ENCODE measurements at places on chromosomes 4 and X.

DNA sequence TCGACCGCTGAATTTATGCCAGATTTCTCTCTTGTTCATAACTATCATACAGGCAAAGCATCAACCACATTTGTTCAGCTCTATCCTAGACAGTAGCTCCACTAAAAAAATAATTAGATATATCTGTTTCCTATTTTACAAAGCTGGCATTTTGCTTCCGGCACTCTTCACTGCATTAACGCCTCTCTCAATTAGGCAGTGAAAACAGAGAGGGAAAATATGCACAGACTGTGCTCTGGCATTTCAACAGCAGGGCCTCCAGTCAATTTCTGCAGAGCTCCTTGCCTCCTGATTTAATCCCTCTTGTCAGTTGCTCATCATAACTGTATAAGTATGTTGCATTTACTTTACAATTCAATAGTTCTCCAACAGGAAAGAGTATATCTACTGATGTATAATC lies 666.9 kb upstream of the INTU start:
- no peak for DNase-seq

DNA sequence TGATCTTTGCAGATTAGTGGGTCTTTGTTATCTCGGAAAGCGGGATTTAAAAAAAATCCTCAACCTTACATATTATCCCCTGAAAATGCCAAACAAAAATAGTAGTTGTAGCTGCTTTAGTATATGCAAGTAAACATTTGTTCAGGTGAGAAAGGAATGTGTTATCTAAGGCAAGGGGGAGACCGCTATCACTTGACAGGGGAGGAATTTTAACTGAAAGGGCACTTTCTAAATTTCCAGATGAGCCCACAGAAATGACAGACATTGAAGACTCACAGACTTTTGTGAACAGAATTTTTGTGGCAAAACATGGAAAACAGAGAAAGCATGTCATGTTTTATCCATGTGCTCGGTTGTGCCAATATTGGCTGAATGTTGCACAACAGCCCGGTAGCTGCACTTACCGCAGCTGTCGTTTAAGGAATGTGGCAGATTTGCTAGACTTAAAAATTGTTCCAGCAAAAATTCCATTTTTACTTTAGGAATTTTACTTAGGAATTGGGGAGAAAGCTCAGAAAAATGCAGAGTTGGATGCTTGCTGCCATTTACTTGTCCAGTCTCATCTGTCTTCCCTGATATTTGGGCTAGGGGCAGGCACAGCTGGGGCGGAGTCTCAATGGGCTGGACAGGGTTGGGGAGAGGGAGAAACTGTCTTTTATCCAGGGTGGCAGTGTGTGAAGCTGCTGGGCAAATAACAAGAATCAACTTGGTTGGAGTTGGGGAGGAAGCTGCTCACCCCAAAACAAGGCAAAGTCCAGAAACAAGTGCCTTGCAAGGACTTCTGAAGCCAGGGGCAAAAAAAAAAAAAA lies 94.6 kb upstream of the RPS6KA3 start:
- no peak for DNase-seq

DNA sequence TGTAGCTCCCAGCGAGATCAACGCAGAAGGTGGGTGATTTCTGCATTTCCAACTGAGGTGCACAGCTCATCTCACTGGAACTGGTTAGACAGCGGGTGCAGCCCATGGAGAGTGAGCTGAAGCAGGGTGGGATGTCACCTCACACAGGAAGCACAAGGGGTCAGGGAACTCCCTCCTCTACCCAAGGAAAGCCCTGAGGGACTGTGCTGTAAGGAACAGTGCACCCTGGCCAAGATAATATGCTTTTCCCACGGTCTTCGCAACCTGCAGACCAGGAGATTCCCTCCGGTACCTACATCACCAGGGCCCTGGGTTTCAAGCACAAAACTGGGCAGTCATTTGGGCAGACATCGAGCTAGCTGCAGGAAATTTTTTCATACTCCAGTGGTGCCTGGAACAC lies 216.4 kb upstream of the TET2 start:
- DNase-seq = no peak

GRCh38 chr4:19945501-19945900 lies 306.2 kb upstream of the SLIT2 start:
- DNase-seq = no peak

- DNase-seq = no peak
Measured at GRCh38 chr4:89251396-89251795, 56.2 kb downstream of the GPRIN3 start.

DNA sequence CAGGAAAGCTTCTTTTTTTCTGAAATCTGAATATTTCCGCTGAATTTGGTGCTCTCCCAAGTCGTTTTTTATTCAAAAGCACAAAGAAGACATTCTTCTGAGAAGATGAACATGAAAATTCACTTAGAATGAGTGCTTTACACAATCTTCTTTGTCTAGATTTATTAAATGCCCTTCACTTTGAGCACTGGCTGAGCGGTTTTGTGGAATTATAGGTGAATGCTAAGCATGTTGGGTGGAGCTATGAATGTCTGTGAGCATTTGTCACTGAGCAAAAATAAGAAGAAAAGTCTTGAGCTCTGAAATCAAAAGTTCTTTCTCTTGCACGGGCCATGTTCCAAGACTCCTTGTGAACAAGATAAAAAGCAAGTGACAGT lies 13.1 kb downstream of the GASK1B start:
- no peak for DNase-seq

GRCh38 chrX:151704041-151704663 lies 8.9 kb downstream of the PRRG3 start:
- DNase-seq = no peak

DNA sequence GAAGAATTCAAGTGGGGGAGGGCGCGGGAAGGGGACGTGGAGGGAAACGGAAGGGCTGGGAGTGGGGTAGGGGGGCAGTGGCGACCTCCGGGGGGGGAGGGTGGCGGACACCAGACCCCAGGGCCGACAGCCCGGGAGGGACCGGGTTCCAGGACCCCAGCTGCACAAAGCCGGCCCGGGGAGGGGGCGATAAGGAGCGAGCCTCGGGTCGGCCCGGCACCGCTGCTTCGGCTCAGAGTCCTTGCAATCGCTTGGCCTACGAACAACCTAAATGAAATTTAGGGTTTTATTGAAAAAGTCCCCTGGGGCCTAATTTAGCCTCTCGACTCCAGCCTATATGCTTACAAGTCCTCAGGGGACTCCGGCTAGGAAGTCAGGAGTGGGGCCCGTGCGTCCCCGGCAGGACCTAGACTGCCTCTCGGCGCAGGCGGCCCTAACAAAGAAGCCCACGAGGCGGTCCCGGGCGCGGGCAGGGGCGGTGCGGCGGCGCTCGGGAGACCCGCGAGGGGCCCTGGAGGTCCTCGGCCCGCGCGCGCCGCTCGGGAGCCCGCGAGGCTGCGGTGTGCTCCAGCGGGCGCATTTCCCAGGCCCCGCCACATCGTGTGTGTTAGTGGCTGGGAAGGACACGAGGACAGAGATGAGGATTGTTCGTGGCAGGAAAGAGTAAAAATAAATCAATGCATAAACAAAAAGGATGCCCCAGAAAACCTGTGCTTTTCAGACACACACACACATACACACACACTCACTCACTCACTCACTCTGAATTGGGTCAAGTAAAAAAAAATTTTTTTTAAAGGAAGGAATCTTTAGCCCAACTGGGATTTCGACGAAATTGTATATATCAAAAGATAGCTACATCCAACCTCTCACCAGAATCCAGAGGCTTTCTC lies 70.0 kb downstream of the MGST2 start:
- DNase-seq = no peak

DNA sequence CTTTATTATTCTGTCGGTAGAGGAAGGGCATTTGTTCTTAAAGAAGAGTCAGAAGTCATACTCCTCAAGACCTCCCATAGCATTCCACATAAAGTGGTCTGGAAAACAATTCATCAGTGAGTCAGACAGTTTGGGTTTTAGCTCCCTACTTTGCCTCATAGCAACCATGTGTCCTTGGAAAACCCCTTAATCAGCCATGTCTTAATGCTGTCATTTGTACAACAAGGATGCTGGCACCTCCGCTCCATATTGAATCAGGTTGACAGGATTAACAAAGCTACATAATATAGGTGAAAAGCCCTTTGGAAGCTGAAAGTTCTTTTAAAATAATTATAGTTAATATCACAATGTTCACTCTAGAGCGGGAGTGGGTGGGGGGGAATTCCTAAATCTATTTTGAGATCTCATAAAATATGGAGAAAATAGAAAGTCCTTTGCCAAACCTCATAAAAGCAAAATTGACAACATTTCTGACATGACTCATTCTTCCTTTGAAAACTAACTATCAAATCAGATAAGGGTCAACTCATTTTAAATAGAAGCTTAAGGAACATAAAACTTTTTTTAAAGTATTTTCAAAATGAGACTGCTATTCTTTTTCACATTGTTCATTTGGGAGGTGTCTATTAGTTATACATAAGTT lies 37.3 kb upstream of the GUCY1A1 start:
- DNase-seq = no peak

DNA sequence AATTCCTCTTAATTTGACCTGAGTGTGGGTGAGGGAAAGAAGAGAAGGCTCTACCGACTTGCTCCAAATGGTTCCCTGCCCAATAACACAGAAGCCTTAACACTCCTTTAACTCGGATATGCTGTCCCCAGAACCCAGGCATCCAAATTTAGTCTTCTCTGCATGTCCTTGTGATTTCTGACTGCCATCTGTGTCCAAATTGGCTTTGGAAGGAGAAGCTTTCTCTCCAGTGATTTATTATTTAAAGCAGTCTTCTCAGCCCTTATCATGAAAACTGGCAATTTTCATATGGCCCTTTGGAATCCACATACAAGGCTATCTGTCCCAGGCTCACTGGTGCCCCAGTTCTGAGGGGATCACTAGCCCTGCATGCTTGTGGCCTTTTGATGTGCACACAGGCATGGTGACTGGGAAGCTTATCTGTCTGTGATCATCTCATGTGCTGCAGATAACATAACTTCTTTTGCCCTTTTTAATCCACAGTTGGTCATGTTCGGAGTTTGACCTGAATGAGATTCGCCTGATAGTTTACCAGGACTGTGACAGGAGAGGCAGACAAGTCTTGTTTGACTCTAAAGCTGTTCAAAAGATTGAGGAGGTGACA lies 56.7 kb downstream of the FNIP2 start:
- DNase-seq = no peak

DNA sequence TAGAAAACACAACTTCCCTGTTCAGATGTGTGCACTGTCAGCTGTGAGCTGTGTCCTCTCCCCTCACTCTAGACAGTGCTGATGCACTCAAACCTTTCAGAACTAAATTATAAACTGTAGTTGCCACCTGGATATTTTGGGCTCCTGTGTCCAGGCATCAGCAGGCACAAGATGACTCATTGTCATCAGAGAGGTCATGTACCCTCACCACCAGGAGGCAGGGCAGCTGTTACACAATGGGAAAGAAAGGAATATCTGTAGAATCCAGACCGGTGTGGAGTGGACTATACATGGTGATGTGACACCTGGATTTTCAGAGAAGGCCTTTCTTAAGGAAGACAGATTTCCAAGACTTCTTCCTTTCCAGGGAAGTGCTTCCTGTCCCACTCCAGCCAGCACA lies 854.4 kb upstream of the AGA start:
- DNase-seq = no peak

GRCh38 chr4:144399927-144400326 lies 246.0 kb upstream of the HHIP start:
- no peak for DNase-seq

DNA sequence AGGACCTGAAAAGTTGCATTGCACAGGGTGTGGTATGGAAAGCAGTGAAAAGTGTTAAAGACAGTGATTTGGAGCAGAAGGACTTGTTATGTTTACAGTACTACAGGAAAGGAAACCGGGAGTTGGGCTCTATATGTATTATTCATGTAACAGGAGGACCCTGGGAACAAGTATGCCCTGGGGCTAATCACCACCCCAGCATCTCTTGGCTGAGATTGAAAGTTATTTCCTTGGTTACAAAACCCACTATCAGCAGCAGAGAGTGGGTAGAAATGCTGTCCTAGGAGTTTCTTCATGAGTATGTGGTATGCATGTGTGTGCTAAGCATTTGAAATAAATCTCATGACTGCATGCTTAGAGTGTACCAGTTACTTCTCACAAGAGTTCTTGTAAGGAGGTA lies 46.9 kb downstream of the STK32B start:
- no peak for DNase-seq

DNA sequence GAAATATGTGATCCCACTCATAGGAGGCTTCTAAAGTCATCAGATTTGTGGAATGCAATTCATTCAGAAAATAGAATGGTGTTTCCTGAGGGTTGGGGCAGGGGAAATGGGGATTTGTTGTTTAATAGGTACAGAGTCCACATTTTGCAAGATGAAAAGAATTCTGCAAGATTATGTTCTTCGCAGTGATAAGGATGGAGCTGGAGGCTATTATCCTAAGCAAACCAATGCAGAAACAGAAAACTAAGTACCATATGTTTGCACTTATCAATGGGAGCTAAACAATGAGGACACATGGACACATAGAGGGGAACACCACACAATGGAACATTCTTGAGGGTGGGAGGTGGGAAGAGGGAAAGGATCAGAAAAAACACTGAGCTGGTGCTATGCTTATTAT lies 144.3 kb upstream of the NLGN4X start:
- no peak for DNase-seq

GRCh38 chrX:8805046-8805445 lies 3.9 kb upstream of the FAM9A start:
- no peak for DNase-seq

DNA sequence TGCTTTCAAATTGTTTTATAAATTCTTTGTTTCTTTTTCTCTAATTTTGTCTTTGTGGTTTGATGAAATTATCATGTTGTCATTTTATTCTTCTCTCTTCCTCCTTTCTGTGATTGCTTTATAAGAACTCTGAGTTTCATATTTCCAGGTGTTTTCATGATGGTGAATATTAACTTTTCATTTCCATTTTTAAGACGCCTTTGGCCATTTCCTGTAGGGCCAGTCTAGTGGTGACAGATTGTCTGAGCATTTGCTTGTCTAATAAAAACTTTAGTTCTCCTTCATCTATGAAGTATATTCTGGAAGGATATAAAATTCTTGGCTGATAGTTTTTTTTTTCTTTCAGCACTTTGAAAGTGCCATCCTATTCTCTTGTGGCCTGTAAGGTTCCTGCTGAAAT lies 128.1 kb downstream of the FAM13A start:
- no peak for DNase-seq

Data from stimulated activated CD4-positive, alpha-beta T cell treated with anti-CD3 and anti-CD28 coated beads, Interleukin-4, amount 100 ng/mL, for 4 hours (primary cell).